ENCODE measurements at places on chromosomes 12 and 14.

DNA sequence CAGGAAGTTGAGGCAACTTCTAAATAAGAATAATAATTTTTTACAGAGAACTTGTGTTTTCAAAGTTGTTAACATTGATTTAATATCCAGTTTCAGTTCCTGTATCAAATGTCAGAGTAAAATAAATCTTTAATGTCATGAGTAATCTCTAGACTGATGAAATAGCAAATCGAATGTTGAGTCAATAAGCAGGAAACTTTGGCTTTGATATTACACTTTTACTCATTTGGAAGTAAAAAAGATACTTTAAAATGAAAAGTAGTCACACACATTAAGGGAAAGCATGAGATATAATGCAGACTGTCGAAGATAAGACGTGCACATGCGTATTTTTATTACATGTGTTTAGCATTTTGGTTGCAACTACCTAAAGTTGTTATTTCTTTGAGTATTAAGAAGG lies 78.2 kb upstream of the PTGDR start:
- DNase-seq: no peak

- no peak for DNase-seq
Measured at GRCh38 chr12:51208016-51208660, 9.7 kb downstream of the POU6F1 start.

- DNase-seq: no peak
Measured at GRCh38 chr12:122327494-122328385, 61.4 kb upstream of the VPS33A start.

GRCh38 chr14:67426161-67426560 lies 14.2 kb upstream of the PLEK2 start:
- DNase-seq: no peak

DNA sequence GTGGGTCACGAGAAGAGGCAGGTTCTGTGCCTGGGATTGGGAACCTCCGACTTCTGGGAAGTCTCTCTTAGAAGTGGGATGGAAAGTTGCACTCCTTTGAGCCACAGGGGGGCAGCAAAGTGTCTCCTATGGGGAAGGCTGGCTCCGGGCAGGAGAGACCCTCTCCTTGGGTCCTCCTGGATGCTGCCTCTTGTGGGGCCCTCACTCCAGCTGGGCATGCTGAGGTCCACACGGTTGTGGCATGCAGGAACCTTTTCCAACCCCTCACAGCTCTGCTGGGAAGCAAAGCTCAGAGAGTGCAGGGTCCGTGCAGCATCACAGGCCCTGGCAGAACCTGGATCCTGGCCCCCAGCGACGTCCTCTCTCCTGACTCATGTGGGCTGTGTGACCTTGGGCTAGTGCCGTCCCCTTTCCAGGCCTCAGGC lies 17.4 kb downstream of the SDSL start:
- no peak for DNase-seq

- no peak for DNase-seq
Measured at GRCh38 chr12:16880864-16881285, 274.9 kb upstream of the LMO3 start.

GRCh38 chr14:68679746-68680467 lies 113.0 kb downstream of the ZFP36L1 start:
- no peak for DNase-seq

- DNase-seq: no peak
Measured at GRCh38 chr12:120677765-120678473, 9.0 kb upstream of the MLEC start.

- no peak for DNase-seq
Measured at GRCh38 chr14:56816574-56817391, 6.5 kb upstream of the OTX2 start.

DNA sequence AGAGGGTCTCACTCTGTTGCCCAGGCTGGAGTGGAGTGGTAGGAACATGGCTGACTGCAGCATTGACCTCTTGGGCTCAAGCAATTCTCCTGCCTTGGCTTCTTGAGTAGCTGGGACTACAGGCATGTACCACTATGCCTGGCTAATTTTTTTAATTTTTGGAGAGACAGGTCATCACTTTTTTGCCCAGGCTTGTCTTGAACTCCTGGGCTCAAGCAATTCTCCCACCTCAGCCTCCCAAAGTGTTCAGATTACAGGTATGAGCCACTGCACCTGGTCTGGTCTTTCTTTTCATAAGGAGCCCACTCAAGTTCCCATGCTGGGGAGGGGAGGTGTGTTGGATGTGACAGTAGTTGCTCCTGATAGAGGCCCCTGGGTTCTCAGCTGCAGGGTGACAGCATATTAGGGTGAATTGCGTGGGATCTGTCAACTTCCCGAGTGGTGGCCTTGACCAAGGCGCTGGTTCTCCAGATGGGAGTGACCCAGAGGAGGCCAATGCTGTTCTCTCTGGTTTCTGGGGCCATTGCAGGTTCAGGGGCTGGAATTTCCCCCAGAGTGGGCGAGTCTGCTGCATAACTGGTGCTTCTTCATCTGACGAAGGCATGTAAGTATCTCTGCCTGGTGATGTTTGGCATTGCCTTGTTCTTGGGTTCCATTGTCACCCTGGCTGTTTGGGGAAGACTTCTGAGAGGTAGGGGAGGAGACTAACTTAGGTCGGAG lies 52.4 kb upstream of the ESRRB start:
- DNase-seq: no peak

DNA sequence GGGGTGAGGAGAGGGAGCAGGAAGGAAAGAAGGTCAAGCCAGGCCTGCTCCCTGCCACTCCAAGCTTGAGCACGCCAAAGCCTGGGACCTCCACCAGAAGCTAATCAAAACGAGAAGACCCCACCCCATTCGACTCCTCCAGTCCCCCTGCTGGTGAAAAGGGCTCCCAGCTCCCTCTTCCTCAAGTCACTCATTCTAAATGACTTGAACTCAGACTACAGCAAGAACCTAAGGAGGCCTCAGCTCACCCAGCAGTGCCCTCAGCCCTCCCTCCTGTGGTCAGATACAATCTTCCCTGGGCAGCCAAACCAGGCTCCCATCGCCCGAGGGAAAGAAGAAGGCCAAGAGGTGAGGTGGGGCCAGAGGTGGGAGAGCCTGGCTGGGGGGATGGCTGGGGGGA lies 17.4 kb downstream of the HDAC7 start:
- DNase-seq: no peak

DNA sequence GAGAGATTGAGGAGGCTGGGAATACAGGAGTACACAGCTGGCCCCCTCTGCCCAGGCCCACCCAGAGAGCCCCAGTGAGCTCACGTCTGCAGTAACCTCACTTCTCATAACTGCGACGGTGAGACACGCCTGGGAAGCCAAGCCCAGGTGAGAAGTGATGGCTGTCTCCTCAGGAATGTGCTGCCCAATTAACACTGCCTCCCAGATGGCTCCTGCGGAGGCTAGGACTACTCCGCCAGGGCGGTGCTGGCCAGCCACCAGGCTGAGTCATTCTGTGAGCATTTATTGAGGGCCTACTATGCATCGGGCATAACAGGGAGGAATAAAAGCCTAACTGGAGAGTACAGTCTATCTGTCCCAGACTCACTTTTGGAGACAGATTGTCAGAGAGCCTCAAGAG lies 9.3 kb upstream of the TMEM106C start:
- no peak for DNase-seq

DNA sequence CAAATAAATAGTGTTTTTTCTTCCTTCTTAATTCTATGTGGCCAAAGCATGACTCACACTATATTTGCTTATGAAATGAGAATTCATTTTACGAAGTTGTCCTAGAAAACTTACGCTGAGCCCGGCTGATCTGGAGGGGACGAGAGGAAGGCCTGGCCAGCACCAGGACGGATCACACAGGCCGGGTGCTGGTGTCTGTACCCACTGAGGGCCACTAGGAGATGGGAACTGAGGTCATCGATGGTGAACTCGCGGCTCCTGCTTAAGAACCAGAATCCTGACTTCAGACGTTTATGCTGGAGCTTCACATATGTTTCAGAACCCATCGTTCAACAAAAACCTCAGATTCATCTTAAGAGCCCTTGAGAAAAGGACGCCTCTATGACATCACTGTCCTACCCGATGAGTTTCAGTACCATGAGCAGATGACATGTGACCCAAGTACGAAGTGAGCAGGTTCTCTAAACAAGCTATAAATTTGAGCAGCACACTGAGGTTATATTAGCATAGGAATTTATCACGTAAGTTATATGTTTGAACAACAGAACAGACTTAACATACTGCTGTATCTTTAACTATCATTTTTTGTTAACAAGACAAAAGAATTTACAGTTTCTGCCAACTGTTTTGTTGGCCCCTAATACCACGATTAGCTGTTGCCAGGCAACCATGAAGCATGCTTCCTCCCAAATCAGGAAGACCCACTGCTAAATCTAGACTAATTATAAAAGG lies 111.9 kb downstream of the FOXN3 start:
- no peak for DNase-seq

- DNase-seq: no peak
Measured at GRCh38 chr14:68535404-68536017, 257.4 kb downstream of the ZFP36L1 start.

DNA sequence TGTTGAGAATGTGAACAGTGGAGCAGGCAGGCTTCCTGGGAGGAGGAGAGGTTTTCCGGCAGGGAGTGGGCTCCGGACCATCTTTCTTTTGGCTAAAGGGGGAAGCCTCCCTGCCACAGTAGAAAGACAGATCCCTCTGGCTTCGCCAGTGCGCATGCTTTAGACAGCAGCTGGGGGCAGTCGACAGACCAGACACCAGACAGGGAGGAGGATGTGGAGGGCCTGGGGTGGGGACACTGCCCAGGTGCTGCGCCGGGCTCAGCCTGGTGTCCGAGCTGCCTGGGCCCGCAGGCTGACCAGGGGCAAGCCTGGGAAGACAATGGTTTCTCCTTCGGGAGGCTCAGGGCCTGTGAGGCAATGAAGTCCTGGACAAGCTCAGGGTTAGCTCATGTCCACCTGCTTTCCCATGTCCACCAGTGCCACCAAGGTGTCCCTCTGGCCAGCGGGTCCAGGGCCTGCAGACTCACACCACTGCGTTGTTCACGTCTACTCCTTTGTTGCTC lies 67.3 kb downstream of the PRIMA1 start:
- DNase-seq: no peak

GRCh38 chr14:83611906-83612390 lies 1918.0 kb upstream of the FLRT2 start:
- no peak for DNase-seq

GRCh38 chr12:49033611-49034285 lies 15.2 kb upstream of the PRKAG1 start:
- DNase-seq: no peak

GRCh38 chr14:57182760-57183503 lies 85.8 kb downstream of the EXOC5 start:
- DNase-seq: no peak

DNA sequence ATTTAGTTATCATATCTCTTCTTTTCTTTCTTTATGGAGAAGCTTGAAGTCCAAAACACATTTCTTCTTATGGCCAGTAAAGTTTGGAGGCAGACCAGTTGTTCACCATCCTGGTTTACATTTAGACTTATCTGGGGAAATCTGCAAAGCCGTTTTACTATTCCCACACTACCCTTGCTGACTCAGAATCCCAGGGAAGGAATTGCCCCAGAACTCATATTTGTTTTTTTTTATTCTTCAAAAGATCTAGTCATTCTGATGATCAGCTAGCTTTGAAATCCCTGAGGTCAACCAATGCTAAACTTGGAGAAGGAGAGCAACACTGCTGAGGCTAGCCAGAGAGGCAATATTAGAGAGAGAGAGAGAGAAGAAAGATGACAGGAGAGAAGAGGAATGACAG lies 12.3 kb upstream of the LMO3 start:
- no peak for DNase-seq

GRCh38 chr12:89414851-89415250 lies 62.5 kb upstream of the DUSP6 start:
- DNase-seq: no peak

- DNase-seq: no peak
Measured at GRCh38 chr14:69703047-69704039, 63.6 kb upstream of the SRSF5 start.

DNA sequence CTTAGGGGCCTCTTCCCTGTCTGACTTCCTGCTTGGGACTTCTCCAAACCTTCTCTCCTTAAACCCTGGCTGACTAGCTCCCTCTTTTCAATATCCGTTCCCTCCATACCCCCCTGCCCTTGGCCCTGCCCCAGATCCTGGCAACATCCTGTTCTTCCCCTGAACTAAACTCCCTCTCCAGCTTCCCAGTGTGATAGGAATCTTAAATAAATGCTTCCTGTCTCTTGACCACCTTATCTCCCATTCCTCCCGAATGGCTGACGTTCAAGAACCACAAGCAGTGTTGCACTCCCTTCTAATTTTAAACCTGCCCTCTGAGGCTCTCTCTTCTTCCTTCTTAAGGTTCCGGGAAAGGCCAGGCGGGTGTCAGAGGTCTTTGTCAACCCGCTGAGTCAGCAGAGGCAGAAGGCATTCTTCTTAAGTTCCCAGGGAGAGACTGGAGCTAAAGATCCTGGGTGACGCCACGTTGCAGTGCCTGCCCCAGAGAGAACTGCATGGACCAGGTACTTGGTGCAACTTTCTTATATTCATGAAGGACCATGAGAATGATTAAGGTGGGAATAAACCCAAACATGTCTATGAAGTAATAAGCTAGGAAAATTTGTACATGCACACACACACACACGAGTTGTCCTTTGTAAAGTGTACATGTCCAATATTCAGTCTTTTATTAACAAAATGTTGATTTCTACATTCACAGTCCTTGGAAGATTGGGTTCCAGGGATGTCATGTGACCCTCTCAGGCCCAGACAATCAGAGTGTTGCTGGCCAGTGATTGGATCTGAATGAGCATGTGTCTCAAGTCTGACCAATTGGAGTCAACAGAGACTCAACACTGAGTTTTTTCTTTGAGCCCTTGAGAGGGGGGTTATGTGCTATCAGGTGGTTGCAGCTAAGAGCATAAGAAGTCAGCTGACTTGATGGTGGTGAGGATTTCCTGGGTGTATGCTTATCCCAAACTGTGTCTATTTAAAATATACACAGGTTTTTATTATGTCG lies 420.2 kb upstream of the TBX3 start:
- no peak for DNase-seq

DNA sequence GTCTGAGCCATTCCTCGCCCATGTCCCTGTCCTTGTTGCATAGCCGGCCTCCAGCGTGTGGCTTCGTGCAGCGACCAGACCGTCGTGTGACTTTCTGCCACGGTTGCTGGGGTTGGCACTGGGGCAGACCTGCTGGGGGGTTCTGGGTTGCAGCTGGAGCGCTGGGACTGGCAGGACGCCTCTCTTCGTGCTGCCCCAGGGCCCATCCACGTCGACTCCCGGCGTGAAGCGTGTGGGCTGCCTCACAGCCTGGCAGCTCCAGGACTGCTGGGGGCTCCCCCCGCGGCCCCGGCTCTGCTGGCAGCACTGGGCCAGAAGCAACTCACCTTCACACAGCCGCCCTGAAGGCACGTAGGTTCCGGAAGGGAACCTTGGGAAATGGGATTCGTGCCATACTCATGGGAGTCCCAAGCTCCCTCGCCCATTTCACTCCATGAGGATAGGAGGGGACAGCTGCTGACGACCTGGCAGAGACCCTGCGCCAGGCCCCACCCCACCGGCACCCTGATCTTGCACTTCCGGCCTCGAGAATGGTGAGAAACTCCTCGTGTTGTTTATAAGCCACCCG lies 51.9 kb downstream of the GALNT9 start:
- no peak for DNase-seq
